ENCODE measurements at places on chromosomes 4 and X.

GRCh38 chrX:134533352-134533751 is 73.4 kb downstream of the HPRT1 start:
- no peak for DNase-seq

DNA sequence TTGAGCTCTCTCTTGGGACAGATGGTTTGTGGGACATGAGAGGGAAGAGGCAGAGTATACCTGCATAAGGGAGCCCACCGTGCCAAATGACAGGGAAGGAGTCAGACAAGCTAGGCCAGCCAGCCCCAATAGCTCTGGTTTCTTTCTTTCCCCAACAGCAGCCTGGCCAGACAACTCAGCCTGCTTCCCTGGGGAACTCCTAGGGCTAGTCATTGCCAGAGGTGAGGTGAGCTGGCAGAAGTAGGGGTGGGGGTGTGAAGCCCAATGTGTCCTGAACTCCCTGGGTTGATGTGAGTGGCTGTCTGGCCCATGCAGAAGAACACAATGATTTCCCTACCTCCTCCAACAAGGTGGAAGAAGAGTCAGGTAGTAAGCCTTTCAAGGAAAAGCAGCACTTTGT is 135.5 kb downstream of the AMMECR1 start:
- no peak for DNase-seq

- no peak for DNase-seq
Observed at GRCh38 chr4:166012129-166013030, 139.3 kb downstream of the TLL1 start.

- no peak for DNase-seq
Observed at GRCh38 chr4:68535974-68536373, 40.1 kb downstream of the UGT2B17 start.

GRCh38 chr4:110681381-110681780 is 58.5 kb upstream of the PITX2 start:
- no peak for DNase-seq

DNA sequence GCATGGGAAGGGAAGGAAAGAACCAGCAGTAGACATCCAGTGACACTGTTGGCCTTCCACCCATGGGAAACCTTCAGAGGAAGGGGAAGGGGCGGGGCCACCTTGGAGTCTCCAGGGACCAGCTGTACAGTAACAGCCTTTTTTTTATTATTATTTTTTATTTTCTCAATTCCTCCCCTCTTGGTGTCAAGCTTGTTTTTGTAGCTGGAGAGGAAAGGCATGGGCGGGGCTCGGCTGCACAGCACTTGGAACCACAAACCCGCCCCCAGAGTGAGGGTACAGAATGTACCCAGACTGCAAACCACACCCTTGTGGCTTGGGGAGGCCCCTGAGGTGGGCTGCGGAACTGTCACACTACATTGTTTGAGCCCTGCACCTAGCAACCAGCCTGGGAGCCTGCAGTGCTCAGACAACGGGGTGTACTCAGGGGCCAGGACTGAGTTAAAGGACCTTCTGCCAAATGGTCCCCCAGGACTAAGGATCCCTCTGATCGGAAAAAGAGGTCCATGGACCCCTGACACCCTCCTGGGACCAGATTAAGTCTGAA is 45.7 kb downstream of the PRPS1 start:
- no peak for DNase-seq

GRCh38 chrX:11703855-11704254 is 38.1 kb upstream of the ARHGAP6 start:
- no peak for DNase-seq

DNA sequence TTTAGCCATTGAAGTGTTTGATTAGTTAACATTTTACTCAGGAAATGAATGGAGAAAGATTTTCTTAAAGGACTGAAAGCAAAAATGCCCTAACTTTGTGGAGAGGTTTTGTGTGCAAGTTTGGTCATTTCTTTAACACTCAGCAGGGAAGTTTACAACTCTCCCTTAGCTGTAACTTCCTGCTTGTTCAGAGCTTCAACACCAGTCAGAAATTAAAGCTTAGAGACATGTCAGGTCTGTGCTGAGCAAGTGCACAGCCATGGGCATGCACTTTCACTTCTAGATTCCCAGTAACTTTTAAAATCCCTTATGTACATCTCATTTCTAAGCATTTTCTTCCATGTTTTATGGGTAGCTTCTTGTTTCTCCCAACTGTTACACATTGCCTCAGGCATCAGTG is 326.0 kb downstream of the ACTRT1 start:
- DNase-seq: no peak

DNA sequence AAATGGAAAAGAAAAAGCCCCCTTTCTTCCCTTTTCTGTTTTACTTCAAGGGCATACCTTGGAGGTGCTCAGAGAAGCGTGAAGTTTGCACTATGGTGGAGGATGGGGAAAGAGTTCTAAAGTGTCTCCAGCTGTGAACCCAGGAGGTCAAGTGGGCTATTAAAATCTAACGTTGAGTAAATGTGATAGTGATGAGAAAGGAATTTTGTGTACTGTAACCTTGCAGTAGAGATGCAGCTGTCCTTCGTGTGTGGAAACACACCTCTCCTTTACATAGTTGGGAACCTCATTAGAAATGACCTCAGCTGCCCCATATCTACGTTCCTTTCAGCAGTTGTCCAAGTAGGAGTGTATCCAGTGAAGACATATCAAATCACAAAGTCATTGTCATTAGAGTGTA is 26.5 kb downstream of the ADH5 start:
- DNase-seq: no peak

- DNase-seq: no peak
Observed at GRCh38 chr4:67871867-67872266, 11.9 kb downstream of the TMPRSS11D start.

DNA sequence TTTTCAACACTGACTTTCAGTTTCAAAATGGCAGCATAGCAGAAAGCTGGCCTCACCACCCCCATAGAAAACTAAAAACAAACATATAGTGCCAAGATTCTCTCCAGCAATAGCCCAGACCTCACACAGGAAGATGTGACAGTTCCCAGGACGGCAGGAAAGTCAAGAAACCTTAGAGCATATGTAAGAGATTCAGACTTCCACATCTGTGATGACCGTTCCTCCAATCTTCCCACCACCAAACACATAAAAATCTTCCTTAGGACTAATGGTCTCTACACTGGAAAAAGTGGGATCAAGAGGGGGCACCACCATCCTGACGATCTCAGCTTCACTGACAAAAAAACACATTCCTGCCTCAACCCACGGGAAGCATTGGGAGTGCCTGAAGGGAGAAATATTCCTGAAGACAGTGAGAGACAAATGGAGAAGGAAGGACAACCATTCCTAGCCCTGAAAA is 134.1 kb upstream of the CPXCR1 start:
- no peak for DNase-seq

Data from NCI-H2081 (cell line).